ENCODE measurements at places on chromosomes 11 and 22. TPM values are rescaled to one million over a fixed set of nuclear protein-coding genes. Genes with fewer than 3 reads are reported as not detected.

- H3K4me3 ChIP-seq = no peak overlapping the region
- DNase-seq = no peak
- H3K36me3 ChIP-seq = no peaks in the 10 kb centered on the region
- H3K27me3 ChIP-seq = no peaks in the 10 kb centered on the region
- no peaks in the 10 kb centered on the region for H3K4me1 ChIP-seq
- no peak overlapping the region for H3K27ac ChIP-seq
Measured at GRCh38 chr11:7367803-7368202, 116.1 kb downstream of the SYT9 start.

DNA sequence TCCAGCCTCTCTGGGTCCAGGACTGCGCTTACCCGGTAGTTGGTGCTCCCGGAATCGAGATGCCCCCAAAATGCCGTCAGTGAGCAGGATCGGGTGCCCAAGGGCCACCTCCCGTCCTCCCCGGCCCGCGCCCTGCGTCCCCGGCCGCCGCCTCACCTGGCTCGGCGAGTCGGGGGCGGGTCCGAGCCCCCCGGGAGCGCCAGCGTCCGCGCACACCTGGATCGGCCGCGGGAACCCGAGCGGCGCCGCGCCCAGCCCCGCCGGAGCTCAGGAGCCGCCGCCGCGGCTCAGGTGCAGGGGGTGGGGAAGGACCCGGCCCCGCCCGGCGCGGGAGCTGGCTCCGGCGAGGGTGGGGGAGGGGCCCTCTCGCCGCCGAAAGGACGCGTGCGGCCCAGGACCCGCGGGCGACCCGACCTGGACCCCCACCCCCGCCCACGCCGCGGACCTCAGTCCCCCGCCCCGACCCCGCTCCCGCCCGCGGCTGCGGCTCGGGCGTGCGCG is at the start of gene SHANK2:
Gene SHANK2 (minus strand): TSS at position 309 of the 501 bp plus-strand sequence. CDS start 105,251 bp downstream, outside the sequence.
- no peaks in the 10 kb centered on the region for H3K36me3 ChIP-seq
- H3K4me1 ChIP-seq = peaks cover 40% of the 10 kb centered on the region
- H3K27me3 ChIP-seq = peaks cover 51% of the 10 kb centered on the region
- DNase-seq = no peak

DNA sequence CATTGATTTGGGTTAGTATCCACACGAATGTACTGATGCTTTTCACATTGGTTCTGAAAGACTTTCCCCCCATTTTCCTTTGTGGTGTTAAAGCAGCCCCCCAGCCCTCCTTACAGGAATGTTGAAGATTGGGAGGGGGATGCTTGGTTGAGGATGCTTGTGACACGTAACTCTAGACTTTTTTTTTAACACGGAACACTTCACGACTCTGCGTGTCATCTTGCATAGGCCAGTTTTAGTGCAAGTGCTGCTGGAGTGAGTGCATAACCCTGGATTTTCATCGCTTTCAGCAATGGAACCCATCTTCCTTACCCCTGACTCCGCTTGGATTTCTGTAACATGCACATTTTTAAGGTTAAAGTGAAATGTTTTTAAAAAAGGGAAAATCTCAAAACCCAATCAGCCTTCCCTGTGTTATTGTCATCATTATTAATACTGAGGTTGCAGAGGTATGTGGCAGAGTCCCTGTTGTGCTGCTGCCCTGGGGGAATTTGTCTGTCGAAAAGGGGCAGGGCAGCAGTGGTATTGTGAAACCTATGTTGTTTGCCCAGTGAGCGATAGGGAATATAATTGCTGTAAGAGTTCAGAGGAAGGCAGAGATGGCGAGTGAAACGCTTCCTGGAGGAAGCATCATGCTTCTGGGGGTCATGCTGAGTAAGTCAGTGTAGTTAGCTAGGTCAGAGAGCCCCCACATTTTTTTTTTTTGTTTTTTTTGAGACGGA is 12.1 kb downstream of the CECR2 start:
- DNase-seq = no peak
- peaks cover 7% of the 10 kb centered on the region for H3K4me1 ChIP-seq
- H3K36me3 ChIP-seq = no peaks in the 10 kb centered on the region
- no peaks in the 10 kb centered on the region for H3K27me3 ChIP-seq

Gene CDHR5
- polyA plus RNA-seq = 0.71 TPM

DNA sequence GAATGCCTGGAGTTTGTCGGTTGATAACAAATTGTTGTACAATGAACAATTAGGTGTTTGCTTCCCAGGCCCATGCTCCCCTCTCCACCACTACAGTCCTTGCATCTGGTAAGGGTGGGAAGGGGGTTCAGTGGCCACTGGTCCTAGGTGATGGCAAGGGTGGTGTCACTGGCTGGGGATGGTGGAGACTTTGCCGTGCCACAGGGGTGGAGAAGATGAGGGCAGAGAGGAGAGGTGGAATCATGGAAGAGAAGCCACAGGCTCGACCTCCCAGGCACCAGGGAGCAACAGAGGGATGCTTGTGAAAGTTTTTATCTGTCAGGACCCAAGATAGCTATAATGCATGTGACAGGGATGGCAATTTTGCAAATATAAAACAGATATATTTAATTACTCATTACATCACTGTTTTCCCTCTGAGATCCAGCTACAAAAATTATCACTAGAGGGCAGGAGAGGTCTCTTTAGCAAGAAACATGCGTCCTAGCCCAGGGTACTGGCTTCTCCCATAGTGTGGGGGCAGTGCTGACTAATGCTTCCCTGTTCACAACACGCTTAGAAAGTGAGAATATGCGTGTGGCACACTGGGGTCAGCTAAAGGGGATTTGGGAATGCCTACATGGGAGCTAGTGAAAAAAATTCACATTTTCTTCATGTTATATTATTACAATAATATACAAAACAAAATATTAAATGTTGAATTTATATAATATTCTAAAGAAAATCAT is 49.0 kb upstream of the AMPD3 start:
- H3K4me3 ChIP-seq = no peak overlapping the region
- no peaks in the 10 kb centered on the region for H3K4me1 ChIP-seq
- H3K36me3 ChIP-seq = no peaks in the 10 kb centered on the region

Gene KRTAP5-11
- 1.0 TPM for polyA plus RNA-seq

DNA sequence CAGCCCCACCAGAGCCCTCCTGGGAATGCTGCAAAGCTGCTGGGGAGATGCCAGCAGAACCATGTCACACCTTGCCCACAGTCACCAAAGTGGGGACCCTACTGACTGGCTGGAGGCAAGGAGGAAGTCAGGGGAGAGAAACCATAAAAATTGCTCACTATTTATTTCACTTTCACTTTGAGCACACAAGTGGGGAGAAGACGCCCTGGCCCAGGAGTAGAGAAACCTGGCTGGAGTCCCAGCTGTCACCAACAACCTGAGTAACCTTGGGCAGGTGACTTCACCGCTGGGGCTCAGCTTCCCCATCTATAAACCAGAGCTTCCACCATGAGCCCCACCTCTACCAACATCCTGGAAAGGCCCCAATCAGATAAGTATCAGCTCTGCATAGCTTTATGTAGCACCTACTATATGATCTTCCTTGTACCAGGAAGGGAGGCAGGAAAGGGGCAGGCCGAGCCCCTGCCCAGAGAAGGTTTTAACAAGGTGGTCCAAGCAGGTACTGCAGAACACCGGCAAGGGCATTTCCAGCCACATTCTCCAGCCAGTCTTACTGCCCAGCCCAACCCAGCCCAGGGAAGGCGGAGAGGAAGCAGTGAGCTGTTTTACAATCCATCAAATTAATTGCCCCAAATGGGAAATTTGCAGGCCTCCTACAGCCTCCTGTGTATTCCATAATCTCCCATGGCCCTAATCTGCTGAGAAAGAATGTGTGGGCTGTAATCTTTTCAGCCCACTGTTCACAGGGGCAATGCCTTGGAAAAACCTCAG is 27.6 kb downstream of the PLEKHA7 start:
- H3K27me3 ChIP-seq = peaks cover 3% of the 10 kb centered on the region
- peaks cover 42% of the 10 kb centered on the region for H3K4me1 ChIP-seq
- H3K27ac ChIP-seq = no peak overlapping the region
- H3K4me3 ChIP-seq = no peak overlapping the region
- H3K36me3 ChIP-seq = no peaks in the 10 kb centered on the region
- no peak for DNase-seq

DNA sequence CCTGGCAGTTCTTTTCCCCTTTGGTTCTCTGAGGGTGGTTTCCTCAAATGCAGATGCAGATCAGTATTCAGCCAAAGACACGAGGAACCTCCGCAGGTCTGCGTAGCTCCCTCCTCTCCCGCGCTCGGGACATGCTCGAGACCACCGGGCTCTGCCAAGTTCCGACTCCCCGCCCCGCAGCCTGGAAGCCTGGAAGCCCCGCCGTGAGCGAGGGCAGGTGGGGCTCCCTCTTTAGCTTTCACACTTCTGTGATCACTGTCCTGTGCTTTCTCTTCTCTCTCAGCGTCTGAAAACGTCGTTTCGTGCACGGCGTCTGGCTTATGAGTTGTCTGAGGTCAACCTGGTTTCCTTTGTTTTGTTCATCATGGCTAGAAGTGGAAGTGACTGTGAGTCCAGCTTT is 26.6 kb downstream of the ZBED4 start:
- peaks cover 24% of the 10 kb centered on the region for H3K36me3 ChIP-seq
- H3K4me3 ChIP-seq = no peak overlapping the region
- no peak for DNase-seq
- H3K27me3 ChIP-seq = no peaks in the 10 kb centered on the region
- H3K4me1 ChIP-seq = peaks cover 5% of the 10 kb centered on the region

GRCh38 chr11:94738746-94739145 is 29.4 kb upstream of the AMOTL1 start:
- H3K27me3 ChIP-seq = peaks cover 2% of the 10 kb centered on the region
- no peaks in the 10 kb centered on the region for H3K36me3 ChIP-seq
- no peak for DNase-seq
- no peak overlapping the region for H3K27ac ChIP-seq
- no peak overlapping the region for H3K4me3 ChIP-seq
- peaks cover 19% of the 10 kb centered on the region for H3K4me1 ChIP-seq

DNA sequence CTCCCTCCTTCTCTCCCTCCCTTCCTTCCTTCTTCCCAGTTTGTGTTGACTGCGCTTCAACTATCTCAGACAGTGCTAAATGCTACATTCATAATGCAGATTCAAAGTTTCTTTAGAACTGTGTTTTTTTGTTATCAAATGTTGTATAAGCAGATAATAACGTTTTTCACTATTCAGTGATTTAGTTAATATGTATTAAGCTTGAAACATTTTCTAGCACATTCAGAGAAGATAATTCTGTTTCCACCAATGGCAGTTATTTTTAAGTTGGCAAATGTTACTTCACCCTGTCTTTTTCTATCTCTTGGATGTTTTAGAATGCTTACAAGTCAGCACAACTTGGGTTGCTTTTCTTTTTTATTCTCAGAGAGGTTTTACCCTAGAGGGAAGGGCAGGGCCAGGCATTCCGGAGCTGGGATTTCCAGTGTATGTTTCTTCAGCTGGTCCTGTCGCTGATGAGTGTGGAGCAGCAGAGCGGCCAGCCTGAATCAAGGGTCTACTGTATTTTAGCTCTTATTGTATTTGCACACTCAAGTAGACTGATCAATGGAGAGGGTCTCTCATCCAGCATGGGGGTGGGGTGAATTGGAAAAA is 162.3 kb upstream of the ARHGAP20 start:
- peak overlapping the region; percentile 49 for H3K27ac ChIP-seq
- H3K36me3 ChIP-seq = no peaks in the 10 kb centered on the region
- no peak overlapping the region for H3K4me3 ChIP-seq

DNA sequence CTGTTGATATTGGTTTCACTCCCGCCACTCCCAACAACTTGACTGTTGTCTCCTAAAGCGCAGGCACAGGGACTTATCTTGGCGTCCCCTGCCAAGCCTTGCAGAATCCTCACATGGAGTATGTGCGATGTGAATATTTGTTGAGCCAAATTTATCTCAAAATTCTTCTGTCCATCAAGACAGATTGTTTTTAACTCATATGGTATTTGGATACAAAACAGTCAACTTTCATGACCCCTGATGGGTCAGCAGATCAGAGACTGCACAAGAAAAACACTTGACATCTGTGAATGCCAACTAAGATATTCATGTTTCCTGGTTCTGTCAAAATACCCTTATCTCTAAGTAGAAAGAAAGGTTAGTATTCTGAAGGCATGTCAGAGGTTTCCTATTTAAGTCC is 221.7 kb upstream of the BLID start:
- DNase-seq = peak; percentile 32
- peak overlapping the region; percentile 54 for H3K27ac ChIP-seq
- no peaks in the 10 kb centered on the region for H3K27me3 ChIP-seq
- peaks cover 3% of the 10 kb centered on the region for H3K4me1 ChIP-seq
- H3K4me3 ChIP-seq = no peak overlapping the region

DNA sequence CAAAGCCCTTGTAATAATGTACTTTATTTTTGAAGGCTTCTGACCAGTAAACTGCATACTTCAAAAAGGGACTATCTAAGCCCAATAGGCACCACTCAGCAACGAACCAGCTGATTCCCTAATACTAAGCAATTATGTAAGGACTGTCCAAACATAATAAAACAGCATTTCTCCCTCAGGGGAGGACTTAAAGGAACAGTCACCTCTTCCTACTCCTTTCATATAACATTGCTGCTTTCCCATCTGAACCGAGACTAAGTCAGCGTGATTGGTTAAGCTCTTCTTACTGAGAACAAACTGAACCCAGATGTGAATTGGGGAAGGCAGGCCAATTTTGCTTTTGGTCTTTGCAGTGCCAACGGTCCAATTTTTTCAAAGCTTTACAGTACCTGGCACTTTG is 420.0 kb downstream of the METTL15 start:
- no peaks in the 10 kb centered on the region for H3K36me3 ChIP-seq
- no peaks in the 10 kb centered on the region for H3K4me1 ChIP-seq
- no peak overlapping the region for H3K4me3 ChIP-seq
- no peak overlapping the region for H3K27ac ChIP-seq
- H3K27me3 ChIP-seq = no peaks in the 10 kb centered on the region
- DNase-seq = no peak

Gene GAL
- polyA plus RNA-seq = 8.0 TPM

- peaks cover 93% of the 10 kb centered on the region for H3K36me3 ChIP-seq
- H3K27ac ChIP-seq = no peak overlapping the region
- peak overlapping the region; percentile 80 for H3K4me3 ChIP-seq
Measured at GRCh38 chr11:616320-617198, 809 bp upstream of the IRF7 start.

Gene TYR
- polyA plus RNA-seq = not detected

GRCh38 chr22:20013382-20013871 is 3.2 kb downstream of the ARVCF start:
- H3K4me3 ChIP-seq = no peak overlapping the region
- H3K27me3 ChIP-seq = peaks cover 2% of the 10 kb centered on the region
- peaks cover 73% of the 10 kb centered on the region for H3K4me1 ChIP-seq
- no peak overlapping the region for H3K27ac ChIP-seq

DNA sequence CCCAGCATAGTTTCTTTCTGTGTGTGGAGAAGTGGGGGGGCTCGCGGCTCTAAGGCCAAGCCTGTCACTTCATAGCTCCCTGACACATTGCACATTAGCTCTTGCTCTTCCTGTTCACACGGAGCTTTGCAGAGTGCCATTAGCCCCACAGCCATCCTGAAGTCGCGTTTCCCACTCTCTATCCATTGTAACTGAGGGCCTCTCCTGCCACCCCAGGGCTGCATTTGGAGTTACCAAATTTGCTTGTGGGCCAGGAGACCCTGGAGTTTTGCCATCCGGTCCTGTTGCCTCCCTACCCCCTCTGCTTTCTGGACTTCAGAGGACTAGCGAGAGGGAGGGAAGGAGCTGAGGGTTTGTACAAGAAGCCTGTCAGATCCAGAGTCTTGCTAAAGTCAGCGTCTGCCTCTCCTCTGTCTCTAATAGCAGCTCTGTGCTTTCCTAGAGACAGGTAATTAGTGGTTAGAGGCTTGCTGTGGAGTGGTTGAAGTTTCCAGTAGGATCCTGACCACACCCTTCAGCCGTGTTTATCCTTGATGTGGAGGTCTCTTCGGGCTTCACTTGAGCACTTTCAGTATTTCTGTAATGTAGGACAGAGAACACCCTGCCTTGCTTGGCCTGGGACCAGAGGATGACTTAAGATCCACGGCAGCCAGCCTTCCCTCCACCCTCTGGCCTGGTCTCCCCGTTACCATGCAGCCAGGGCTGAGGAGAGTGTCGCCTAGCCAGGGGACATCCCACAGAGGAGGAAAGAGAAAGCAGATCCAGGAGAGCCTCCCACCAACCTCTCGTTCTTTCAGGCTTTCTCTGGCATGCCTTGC is 14.1 kb downstream of the DCPS start:
- no peaks in the 10 kb centered on the region for H3K27me3 ChIP-seq
- peak overlapping the region; percentile 3 for H3K4me3 ChIP-seq
